Vein endothelial cell (primary cell): ENCODE measurements at places on chromosomes 1 and 21. TPM values are rescaled to one million over a fixed set of nuclear protein-coding genes. Genes with fewer than 3 reads are reported as not detected.

DISP1 gene
- total RNA-seq, result 2.0 and 2.1 TPM in 2 replicates

C1orf216 gene
- 15.4 and 18.7 TPM in 2 replicates for total RNA-seq

ZFP69B gene
- total RNA-seq, result 3.9 and 4.3 TPM in 2 replicates

ENO1 gene
- 1,929 and 2,003 TPM in 2 replicates for total RNA-seq

XCL2 gene
- not detected in 2 replicates for total RNA-seq

KCNJ6 gene
- not detected in 2 replicates for total RNA-seq

PSMG1 gene
- total RNA-seq, result 41.8 and 69.9 TPM in 2 replicates

MTARC2 gene
- total RNA-seq, result 8.7 and 14.7 TPM in 2 replicates

NES gene
- 81.7 and 150 TPM in 2 replicates for total RNA-seq

PCBP3 gene
- total RNA-seq, result 0.38 TPM in 1 of 2 replicates, not detected in the other

ARMH1 gene
- total RNA-seq, result 0.19 and 0.33 TPM in 2 replicates

SLC45A1 gene
- total RNA-seq, result 0.48 and 1.6 TPM in 2 replicates

KRTAP11-1 gene
- total RNA-seq, result not detected in 2 replicates

FBLIM1 gene
- total RNA-seq, result 365 and 655 TPM in 2 replicates

CNR2 gene
- total RNA-seq, result not detected in 2 replicates
